Activated T-cell treated with anti-CD3 and anti-CD28 coated beads, Interleukin-2, amount 50 U/mL, for 4 hours (primary cell): ENCODE measurements at places on chromosomes 3 and 15.

GRCh38 chr15:78740904-78741274 lies 70.4 kb downstream of the ADAMTS7 start:
- DNase-seq: no peak

- no peak for DNase-seq
Measured at GRCh38 chr3:149541091-149541491, 66.6 kb downstream of the TM4SF4 start.

DNA sequence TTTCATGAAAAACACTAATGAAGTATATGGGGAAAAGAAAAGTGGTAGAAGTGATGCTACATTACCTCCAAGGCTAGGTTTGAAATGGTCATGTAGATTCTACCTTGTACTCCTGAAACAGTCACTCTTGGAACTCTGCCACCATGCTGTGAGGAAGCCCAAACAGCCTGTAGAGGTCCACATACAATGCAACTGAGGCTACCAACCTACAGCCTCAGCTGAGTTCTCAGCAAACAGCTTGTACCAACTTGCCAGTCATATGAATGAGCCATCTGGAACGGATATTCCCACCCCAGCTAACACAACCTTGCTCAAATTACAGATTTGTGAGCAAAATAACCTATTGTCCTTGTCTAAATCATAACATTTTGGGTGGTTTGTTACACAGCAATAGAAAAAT lies 193.5 kb downstream of the ULK4 start:
- DNase-seq: no peak

- DNase-seq: no peak
Measured at GRCh38 chr3:318903-319302, 122.3 kb downstream of the CHL1 start.

GRCh38 chr3:145983101-145983500 lies 177.9 kb downstream of the PLOD2 start:
- DNase-seq: no peak

DNA sequence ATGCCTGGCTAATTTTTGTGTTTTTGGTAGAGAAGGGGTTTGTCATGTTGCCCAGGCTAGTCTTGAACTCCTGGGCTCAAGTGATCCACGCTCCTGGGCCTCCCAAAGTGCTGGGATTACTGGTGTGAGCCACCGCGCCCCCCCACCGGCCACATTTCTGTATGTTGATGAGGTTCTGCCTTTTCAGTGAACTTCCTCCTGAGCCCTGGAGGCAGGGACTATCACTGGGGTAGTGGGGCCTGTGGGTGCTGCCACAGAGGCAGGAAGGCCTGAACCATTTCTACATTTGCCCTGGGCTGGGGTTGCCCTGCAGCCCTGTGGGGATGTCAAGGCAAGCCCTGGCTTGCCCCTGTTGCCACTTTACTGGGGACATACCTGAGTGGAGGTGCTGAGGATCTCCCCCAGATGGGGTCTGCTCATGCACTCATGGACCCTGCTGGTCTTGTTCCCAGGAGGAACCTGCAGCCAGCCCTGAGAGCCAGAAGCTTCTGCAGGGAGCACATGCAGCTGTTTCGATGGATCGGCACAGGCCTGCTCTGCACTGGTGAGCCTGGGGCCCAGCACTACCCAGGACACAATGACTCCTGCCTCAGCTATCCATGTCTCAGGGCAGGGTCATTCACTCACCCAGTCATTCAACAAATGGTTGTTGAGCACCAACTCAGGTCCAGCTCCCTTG lies 5.7 kb downstream of the SLC28A1 start:
- no peak for DNase-seq

DNA sequence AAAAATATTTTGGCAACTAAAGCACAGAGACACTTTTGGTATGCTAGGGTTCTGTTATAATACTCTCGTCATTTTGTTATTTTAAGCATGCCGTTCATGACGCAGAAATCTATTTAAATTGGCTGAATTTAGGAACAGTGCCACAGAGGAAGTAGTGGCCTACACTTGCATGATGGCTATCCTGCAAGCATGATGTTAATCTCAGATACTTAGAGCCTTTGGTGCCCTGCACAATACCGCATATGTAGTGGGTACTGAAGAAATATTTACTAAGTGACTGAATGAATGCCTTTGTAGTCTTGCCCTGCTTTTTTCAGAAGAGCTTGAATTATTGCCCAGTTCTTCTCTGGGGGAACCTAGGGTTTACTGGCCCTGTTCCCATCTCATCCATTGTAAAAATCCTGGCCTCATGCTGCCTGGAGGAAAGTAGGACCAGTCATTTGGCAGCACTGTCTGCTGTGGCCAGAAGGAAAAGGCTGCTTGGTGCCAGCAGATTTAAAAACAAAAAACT lies 79.0 kb downstream of the SERPINI1 start:
- no peak for DNase-seq

DNA sequence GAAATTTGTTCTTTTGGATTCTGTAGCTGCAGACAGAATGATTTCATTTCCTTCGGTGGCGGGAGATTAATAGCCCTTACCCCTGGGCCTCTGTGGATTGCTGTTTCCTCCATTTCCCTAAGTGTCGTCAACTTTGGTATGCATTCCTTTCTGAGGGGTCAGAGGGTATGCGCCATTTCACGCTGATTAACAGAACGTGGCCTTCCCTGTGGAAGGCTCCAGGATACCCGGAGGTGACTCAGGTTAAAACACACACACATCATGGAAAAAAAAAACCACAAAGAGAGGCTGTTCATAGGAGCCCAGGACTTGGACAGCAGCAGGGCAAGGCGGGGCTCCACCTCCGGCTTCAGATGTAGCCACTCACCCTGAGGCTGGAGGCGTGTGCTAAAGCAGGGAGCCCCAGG lies 51.9 kb downstream of the EPHB1 start:
- DNase-seq: no peak

DNA sequence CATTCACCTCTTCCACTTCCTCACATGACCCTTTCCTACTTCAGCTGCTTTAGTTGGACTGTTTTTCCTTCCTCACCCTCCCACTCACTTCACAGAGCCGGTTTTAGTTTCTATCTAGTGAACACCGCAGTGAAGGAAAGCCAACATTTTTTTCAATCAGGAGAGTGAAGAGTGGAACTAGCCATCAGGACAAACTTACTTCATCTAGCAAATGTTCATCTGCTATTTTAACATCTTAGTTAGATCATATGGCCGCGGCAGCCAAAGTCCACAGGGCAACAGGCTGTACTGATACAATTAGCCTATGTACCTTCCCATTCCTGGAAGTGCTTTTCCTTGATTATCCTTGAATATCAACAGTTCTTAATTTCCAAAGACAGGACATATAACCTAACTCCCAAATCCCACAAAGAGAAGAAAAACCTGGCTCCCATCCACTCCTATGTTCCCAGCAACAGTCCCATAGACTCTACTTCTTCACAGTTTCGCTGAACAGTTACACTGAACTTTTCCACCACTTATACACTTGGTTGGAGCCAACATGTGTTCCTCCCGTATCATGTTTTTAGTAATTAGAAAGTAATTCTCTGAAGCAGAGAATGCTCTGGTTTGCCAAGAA lies 456.2 kb upstream of the THBS1 start:
- DNase-seq: no peak

- no peak for DNase-seq
Measured at GRCh38 chr15:55823699-55824340, 80.9 kb upstream of the PRTG start.

GRCh38 chr3:121431726-121432517 lies 113.9 kb downstream of the POLQ start:
- DNase-seq: peak; percentile 34

- no peak for DNase-seq
Measured at GRCh38 chr15:78996894-78997275, 52.0 kb upstream of the CTSH start.

GRCh38 chr3:131388490-131388799 lies 6.9 kb downstream of the NUDT16 start:
- no peak for DNase-seq

GRCh38 chr3:123773681-123774431 lies 110.3 kb downstream of the MYLK start:
- DNase-seq: no peak

DNA sequence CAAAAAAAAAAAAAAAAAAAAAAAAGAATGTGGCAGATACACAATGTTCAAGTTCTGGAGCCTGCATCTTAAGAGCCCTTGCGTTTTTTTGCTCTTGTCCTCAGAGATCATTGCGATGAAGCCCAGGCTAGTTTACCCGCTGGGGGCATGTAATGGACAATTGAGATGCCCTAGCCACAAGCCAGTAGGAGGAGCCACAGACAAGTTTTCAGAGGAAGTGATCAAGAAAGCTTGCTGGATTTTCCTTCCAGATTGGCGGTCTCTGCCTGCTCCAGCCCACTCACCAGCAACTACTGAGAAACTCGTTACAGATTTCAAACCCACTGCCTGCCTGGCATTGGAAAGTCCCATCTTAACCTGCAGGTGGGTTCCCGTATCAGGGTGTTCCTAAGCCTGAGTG lies 192.1 kb upstream of the EOMES start:
- DNase-seq: no peak

DNA sequence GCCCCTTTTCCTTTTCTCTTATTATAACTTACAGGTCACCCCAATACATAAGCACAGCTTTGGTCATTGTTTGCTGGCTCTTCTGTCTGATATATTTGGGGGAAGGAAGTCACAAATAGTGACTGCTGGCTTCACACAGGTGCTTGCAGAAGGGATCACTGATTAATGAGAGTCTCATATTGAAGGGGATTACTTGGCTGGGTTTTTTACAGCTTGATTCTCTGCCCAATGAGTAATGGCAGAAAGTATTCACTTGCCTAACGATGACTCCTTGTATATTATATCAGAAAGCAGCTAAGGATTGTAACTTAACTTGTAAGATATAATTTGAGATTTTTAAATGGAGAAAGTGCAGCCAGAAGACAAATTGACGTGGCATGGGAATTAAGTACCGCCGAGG lies 119.3 kb upstream of the PFN2 start:
- DNase-seq: no peak

DNA sequence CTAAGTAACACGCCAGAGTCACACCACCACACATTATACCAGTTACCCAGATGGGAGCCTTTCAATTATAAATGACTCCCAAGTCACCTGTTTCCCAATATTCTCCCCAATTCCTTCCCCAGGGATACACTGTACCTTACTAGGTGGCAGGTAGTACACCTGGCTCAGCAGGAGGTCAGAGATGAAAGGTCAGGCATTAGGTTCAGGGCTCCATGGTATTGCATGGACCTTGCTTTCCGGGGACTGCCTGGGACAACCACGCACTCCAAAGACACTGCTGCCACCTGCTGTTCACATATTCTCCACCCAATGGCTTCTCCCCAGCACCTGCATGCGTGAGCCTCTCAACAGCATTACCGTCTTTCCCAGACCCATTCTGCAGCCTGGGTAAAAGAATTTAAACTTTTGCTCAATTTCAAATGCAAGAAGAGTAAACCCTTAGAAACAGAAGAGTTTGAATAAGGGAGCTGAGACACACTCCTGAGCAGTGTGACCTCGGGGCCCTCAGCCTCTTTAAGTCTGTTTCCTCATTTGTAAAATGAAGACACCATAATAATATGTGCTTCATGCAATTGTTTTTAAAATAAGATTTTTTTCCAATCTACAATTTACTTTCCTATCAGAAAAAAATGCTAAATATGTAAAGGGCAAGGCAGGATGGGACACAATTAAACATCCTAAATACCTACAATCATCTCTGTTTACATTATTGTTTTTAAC lies 28.0 kb upstream of the LACTB start:
- peak; percentile 60 for DNase-seq

DNA sequence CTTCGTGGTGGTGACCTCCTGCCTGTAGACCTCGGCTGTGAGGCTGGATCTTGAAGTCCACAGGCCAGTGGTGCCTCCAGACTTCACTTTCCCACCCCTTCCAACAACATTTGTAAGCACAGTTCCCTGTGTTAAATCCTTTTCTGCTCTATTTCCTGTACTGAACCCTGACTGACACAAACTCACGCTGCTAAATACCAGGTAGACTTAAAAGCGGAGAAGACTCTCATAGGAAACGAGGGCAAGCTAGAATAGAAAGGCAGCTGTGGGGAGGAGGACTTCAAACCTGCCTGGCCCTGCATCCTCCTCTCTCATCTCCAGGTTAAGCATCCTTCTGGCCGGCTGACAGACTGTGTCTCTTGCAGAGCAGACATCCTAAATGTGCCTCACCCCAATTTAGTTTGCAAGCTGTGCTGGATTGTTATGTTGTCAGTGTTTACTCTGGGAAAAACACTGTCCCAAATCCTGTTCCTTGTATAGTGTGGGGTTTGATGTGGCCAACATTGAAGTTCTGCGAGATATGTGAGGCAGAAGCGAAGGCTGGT lies 58.5 kb upstream of the LARS2 start:
- no peak for DNase-seq

- no peak for DNase-seq
Measured at GRCh38 chr3:103589770-103590169, 1155.0 kb downstream of the ZPLD1 start.

DNA sequence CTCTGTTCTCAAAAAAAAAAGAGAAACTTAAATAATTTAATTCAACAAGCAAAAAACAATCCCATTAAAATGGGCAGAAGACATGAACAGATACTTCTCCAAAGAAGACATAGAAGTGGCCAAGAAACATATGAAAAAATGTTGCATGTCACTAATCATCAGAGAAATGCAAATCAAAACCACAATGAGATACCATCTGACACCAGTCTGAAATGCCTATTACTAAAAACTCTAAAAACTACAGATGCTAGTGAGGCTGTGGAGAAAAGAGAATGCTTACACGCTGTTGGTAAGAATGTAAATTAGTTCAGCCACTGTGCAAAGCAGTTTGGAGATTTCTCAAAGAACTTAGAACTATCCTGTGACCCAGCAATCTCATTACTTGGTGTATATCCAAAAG lies 382.9 kb downstream of the OTOL1 start:
- DNase-seq: no peak

- no peak for DNase-seq
Measured at GRCh38 chr15:49247556-49248110, 77.6 kb downstream of the GALK2 start.

DNA sequence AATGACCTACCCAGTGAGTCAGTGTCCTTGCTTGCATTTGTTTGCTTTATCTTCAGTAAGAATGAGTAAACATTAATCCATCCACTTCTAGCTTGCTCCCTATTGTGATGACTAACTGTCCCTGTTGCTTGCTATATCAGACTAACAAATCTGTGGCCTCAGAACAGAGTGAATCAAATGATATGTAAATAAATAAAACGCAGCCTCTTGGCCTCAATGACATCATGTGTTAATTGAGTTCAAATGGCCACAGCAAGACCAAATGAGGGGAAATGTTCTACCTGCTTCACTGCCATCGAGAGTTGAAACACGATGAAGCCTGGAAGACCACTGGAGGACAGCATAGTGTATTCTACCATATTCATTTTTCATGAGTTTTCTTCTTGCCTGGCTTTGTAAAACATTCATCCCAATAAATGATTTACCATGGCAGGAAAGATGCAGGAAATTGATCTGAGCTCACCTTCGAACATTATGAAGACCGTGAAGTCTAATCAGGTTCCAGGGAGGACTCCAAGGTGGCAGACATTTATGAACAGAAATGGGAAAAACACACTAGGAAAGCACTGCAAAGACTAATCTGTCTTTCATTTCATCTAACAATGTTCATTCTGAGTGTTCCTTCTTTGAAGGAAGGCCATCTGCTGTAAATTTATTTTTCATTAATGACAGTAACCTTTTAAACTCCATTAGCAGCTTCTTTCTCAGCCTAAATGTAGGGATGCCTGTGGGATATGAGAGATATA lies 1144.5 kb downstream of the TUSC7 start:
- DNase-seq: no peak

- DNase-seq: no peak
Measured at GRCh38 chr15:90022345-90022744, 21.2 kb downstream of the ZNF710 start.
